ENCODE measurements at places on chromosomes 2 and 18. TPM values are rescaled to one million over a fixed set of nuclear protein-coding genes. Genes with fewer than 3 reads are reported as not detected.
A peak's percentile ranks its signal among the peaks of the same experiment; 100 is the strongest.

The COLEC12 gene
- total RNA-seq, result 4.5 TPM

The ERFE gene
- total RNA-seq, result 9.5 TPM

The KLF7 gene
- total RNA-seq, result 23.2 TPM

The PAX3 gene
- total RNA-seq, result 4.8 TPM

The LBX2 gene
- not detected for total RNA-seq

The LRRC30 gene
- not detected for total RNA-seq

The PROM2 gene
- total RNA-seq, result 2.1 TPM

The UGT1A4 gene
- not detected for total RNA-seq

The IMPACT gene
- total RNA-seq, result 49.0 TPM

The SP140 gene
- total RNA-seq, result 7.2 TPM

The NIFK gene
- total RNA-seq, result 51.5 TPM

The NBEAL1 gene
- total RNA-seq, result 37.0 TPM

The PRSS56 gene
- 1.2 TPM for total RNA-seq

The HOXD10 gene
- 3.3 TPM for total RNA-seq

The CCDC74A gene
- 165 TPM for total RNA-seq

GRCh38 chr2:160324161-160324800 lies 124.2 kb upstream of the ITGB6 start:
- DNase-seq, result peak; percentile 68

- DNase-seq, result no peak
These were observed 150.4 kb downstream of the PIK3C3 start for GRCh38 chr18:42105394-42105793.

GRCh38 chr18:54387631-54388030 lies 29.9 kb downstream of the C18orf54 start:
- DNase-seq, result no peak

GRCh38 chr2:80292474-80292873 lies 12.1 kb downstream of the LRRTM1 start:
- no peak for DNase-seq

DNA sequence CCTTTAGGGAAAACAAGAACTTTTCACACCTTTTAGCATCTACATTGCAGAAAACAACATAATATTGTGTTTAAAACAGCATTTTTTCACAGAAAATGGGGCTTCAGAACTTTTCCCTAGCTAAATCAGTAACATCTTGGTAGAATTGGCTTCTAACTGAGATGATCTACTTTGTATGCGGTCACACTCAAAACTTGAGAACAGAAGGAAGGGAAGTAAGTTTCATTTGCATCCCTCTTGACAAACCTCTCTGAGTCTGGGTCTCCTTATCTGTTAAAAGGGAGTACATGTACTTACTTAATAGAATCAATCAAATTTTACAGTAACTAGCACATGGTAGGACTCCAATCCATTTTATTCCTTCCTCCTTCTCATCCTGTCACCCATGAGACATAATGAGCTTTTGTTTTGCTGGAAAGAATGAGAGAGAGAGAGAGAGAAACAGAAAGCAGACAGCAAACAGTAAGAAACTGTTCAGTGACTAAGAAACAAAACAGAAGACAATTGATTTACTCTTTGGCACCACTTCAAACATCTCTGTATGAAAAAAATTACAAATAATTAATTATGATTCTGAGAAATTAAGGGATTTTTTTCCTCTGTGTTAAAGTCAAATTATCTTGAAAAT lies 387.3 kb downstream of the SATB2 start:
- no peak for DNase-seq

GRCh38 chr2:85089585-85089984 lies 43.6 kb upstream of the TCF7L1 start:
- DNase-seq, result no peak

DNA sequence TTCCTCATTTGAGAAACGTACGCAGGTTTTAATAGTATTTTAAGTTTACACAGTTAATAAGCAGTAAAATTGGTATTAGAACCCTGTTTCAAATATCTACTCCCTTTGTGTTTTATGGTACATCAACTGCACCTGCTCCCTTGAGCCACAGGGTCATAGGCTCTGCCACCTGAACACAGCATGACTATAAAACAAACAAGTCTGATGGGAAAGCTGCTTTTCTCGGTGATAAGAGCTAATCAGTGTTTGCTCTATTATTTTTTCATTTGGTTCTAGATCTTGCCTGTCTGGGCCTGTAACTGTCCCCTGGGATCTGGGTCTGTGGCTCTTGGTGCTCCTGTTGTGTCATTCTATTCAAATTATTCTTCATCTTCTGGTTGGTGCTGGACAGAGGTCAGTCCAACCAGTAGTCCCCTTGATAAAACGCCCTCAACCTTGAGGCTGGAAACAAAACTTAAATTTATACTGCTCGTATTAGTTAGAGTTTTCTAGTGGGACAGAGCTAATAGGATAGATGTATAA lies 314.8 kb upstream of the LRP1B start:
- DNase-seq, result no peak

GRCh38 chr18:25727281-25727985 lies 363.0 kb downstream of the SS18 start:
- no peak for DNase-seq

- no peak for DNase-seq
These were observed 126.8 kb upstream of the SERPINE2 start for GRCh38 chr2:224165901-224166319.

DNA sequence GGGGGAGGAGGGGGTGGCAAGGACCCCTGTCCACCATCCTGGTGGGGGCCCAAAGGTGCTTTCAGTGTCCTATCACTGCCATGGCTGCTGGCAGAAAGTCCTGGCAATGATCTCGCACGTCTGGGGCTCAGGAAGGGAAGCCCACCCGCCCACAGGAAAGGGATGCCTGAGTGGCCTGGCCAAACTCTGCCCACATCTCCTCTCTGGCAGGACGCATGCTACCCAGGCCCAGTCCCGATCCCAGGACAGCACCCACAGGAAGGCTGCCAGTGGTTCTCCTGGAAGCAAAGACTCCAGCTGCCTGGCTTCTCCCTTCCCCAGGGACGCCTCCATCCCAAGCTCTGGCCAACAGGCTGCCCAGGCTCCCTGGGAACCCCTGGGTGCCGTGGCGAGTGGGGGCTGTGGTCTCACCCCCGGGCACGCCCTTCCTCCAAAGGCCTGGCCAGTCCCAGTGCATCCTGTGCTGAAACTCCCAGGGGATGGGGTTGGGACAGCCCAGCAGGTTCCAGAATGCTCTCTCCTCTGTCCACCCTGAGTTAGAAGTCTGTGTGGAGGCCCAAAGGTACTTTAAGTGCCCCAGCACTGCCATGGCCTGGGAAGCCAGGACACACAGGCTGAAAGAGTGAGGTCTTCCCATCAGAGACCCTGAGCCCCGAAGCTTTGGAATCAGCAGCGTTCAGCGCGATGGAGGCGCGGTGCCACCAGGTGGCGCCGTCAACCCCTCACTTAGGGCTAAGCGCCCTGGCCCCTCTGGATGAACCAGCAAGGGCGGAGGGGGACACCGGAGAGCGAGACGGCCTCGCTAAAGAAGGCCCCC lies 29.8 kb upstream of the TAF1B start:
- DNase-seq, result peak; percentile 82

- DNase-seq, result peak; percentile 88
These were observed at the start of gene HS1BP3 for GRCh38 chr2:20650877-20651730. Gene HS1BP3 (minus strand): TSS chr2:20651098. CDS start chr2:20651063, 35 bp downstream.

DNA sequence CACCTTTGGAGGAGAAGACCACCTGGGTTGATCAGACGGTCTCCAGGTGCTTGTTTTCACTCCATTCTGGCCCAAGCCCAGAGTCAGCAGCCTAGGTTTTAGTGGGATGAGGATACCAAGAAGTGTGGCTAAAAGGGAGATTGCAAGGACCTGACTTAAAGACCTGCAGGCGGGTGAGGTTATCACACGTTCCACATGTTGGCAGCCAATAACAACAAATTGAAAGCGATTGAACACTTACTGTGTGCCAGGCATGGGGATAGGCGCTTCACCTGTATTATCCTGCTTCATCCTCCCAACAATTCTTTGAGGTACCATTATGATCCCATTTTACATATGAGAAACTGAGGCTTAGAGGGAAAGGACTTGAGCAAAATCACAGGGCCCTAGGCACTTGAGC lies 5.0 kb downstream of the ARL4C start:
- DNase-seq, result no peak

- DNase-seq, result no peak
These were observed 142.5 kb downstream of the SPHKAP start for GRCh38 chr2:228038967-228039366.

DNA sequence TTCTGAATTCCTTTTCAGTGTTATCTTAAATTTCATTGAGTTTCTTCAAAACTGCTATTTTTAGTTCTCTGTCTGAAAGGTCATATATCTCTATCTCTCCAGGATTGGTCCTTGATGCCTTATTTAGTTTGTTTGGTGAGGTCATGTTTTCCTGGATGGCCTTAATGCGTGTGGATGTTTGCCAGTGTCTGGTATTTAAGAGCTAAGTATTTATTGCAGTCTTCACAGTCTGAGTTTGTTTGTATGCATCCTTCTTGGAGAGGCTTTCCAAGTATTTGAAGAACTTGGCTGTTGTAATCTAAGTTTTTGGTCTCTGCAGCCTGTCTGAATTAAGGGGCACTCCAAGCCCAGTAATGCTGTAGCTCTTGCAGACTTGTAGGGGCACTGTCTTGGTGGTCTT lies 249.3 kb downstream of the ZNF385B start:
- DNase-seq, result no peak

All from testis (tissue), 5 donors.